ENCODE measurements at places on chromosomes 2 and 18.

- no peak for DNase-seq
Measured at GRCh38 chr2:60485055-60485454, 68.4 kb downstream of the BCL11A start.

DNA sequence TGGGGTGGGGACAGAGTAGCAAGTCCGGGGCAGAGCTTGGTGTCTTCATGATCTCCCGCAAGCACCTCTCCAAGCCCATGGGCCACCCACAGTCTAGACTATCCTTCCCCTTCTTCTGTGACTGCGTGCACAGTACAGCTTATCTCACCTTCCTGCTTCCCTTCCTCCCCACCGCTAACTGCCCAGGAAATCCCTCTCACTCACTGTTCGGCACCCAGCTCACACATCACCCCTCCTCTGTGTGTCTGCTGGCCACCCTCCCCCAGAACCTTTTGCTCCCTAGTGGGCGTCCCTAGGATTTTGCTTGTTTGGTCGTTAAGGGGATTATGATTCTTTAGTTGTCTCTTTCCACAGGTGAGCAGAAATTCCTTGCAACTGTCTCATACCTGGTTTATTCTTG is 31.5 kb upstream of the SMAD7 start:
- no peak for DNase-seq

DNA sequence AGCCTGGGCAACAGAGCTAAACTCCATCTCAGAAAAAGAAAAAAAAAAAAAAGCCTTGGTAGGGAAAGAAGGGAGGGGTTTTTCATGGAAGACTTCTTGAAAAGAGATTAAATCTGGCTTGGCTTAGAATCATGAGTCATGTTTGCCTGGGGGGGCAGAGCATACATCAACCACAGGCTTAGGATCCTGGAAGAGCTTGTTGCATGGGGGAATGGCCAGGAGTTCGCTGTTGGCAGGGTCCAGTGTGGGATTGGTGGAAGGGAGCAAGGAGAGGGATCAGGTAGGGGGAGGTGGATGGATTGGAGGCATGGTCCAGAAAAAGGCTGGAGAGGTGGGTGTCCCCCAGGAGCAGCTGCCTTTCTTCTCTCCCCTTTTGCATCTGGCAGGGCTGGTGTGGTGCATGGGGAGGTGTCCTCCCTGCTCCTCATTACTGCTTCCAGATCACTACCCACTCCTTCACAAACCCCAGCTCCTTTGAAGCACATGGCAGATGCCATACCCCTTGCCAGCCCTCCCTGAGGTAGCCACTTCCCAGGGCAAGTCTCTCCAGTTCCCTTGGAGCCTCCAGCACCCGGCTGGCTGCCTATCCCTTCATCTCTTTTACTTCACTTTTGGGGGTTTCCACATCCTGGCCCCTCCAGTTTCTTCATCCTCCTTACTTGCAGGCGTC is 2.5 kb downstream of the ARMC9 start:
- DNase-seq = no peak

- no peak for DNase-seq
Measured at GRCh38 chr2:237147317-237147716, 61.6 kb downstream of the COPS8 start.

GRCh38 chr2:230790981-230791380 is 73.8 kb upstream of the ITM2C start:
- DNase-seq = no peak

- no peak for DNase-seq
Measured at GRCh38 chr2:188238386-188238785, 53.3 kb upstream of the GULP1 start.

- no peak for DNase-seq
Measured at GRCh38 chr2:235706506-235706905, 212.7 kb downstream of the AGAP1 start.

DNA sequence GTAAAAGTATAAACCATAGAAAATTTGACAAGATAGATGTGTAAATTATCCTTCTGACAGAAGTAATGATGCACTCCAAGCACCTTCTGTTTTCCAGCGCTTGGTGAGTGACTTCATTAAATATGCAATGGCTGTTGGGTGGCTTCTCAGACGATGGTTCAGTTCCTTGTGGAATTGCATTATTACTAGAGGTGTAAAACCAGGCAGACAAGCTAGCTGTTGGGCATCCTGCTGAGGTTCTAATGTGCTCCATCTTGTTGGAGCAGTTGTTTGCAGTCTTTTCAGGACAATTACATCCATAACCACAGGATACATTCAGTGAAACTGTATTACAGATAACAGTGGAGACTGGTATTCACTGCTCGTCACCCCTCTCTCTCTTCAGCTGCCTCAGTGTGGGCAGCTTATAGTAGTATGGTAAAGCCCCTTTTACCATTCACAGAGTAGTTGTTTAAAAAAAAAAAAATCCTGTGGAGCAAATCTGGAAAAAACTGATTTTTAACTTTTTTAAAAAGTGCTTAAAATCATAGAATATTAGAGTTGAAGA is 143.5 kb downstream of the AGPS start:
- DNase-seq = no peak

- DNase-seq = no peak
Measured at GRCh38 chr2:213129311-213129710, 22.1 kb downstream of the IKZF2 start.

- no peak for DNase-seq
Measured at GRCh38 chr2:32258242-32258641, 6.4 kb downstream of the NLRC4 start.

DNA sequence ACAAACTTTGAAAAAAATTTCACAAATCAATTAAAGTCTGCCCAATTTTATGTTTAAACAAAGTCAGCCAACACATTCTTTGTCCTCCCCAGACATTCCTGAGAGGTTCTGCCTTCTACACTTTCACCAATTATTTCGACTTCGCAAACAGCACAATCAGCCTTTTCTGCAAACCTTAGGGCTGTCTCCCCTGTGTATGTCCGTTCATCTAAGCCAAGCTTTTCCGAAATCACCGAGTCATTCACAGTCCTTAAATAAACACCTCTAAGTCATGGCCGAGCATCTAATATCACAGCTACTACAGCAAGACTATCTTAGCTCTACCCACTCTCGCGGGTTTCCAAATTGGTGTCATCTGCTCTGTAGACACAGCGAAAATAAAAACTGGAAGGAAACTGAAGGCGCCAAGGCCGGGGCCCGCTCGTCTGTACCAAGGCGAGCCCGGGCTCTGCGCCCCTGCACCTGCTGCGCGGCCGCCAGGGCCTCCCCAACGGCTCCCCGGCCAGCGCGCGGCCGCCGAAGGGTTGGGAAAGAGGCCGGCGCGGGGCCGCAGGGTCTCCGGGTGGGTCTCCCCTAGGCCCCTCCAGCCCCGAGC is 730 bp downstream of the ODC1 start:
- DNase-seq = no peak

- DNase-seq = no peak
Measured at GRCh38 chr2:85312404-85312803, 15.4 kb downstream of the TGOLN2 start.

- DNase-seq = no peak
Measured at GRCh38 chr2:238875471-238876231, 27.8 kb downstream of the TWIST2 start.

DNA sequence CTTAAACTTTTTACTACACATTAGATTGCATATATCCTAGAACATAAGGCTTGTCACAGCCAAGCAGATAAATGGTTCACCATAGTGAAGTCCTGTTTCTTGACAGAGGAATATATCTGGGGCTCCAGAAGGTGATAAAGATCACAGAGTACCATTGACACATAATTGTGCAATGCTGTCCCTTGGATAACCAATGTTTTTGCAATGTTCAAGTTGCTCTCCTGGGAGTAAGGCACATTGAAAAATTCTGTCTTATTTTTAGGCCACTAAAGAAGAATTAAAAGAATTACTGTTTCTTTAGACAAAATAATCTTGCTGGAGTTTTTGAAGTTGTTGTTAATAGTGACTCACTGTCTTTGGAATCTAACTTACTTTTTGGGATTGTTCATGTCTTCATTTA is 1132.8 kb downstream of the LRP1B start:
- DNase-seq = no peak

DNA sequence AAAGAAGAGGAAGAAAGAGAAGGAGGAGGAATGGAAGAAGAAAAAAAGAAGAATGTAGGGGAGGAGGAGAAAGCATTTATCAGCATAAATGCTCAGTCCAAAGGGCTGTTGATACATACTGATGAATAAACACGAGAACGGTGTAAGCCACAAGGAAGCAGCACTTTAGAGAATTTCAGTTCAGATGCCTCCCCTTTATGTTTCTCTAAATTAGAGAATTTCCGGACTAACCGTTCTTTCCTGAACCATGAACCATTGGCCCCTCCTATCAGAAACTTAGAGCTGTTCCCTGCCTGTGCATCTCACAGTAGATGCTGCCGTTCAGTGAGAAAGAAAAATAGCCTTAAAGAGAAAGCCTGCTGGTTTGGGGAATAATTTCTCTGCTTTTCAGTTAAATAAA is 49.2 kb upstream of the TUBA3D start:
- DNase-seq = no peak

DNA sequence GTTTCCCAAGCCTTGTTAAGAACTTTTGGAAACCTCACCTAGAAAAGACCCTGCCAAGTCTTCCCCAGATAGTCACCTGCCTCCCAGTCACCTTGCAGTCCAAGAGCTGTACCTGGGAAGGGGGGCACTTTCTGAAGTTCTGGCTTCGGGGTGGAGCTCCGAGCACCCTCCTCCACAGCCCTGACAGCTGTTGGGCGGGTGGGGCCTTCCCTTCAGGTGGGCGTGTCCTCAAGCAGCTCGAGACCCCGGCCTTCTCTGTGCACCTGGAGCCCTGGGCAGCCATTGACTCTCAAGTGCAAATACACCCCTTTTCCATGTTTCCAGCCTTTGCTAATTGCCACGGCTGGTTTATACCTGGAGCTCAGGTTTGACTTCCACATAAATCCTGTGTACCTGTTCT is 37.0 kb upstream of the IGFBP5 start:
- no peak for DNase-seq

DNA sequence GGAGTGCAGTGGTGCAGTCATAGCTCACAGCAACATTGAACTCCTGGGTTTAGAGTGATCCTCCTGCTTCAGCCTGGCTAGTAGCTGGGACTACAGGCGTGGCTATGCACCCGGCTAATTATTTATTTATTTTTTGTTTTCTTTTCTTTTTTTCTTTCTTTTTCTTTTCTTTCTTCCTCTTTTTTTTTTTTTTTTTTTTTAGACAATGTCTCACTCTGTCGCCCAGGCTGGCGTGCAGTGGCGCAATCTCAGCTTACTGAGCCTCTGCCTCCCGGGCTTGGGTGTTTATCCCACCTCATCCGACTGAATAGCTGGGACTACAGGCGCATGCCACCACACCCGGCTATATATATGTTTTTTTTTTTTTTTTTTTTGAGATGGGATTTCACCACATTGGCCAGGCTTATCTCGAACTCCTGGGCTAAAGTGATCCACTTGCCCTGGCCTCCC is 1.4 kb upstream of the ANXA4 start:
- DNase-seq = no peak
